M059J (cell line): ENCODE measurements at places on chromosomes 3 and 15.
A peak's percentile ranks its signal among the peaks of the same experiment; 100 is the strongest.

GRCh38 chr3:104909721-104910120 lies 457.0 kb upstream of the ALCAM start:
- peak; percentile 55 for DNase-seq

DNA sequence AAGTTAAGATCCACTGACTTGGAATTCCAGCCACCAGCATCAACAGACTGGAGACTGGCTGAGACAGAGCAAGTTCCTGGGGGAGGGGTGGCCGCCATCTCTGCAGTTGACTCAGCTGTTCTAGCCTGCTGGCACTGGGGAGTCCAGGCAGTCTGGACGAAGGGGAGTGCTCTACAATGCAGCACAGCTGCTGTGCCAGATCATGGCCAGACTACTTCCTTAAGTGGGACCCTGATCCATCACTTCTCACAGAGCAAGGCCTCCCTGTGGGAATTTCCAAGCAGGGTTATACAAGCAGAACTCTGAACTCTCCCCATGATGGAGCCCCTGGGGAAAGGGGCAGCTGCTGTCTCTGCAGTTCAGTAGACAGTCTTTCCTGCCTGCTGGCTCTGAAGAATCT lies 35.2 kb downstream of the PYGO1 start:
- DNase-seq, result peak; percentile 31

DNA sequence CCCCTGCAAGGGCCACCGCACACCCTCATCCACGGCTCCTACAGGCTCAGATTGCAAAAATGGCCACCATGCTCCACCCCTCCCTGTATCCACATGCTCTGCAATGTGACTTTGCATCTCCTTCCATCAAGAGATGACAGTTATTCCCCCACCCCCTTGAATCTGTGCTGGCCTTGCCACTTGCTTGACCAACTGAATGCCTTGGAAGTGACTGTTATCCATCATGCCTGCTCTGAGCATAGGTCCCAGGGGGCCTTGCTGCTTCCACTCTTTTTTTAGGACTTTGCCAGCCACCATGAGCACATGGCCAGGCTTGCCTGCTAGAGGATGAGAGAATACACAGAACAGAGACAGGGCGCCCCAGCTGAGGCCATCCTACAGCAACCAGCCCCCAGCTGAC lies 13.6 kb downstream of the HAPLN3 start:
- DNase-seq, result peak; percentile 18

- DNase-seq, result no peak
These were observed 10.7 kb upstream of the MYO5C start for GRCh38 chr15:52306270-52306669.

- DNase-seq, result no peak
These were observed 666.7 kb upstream of the NAALADL2 start for GRCh38 chr3:174192471-174192870.

DNA sequence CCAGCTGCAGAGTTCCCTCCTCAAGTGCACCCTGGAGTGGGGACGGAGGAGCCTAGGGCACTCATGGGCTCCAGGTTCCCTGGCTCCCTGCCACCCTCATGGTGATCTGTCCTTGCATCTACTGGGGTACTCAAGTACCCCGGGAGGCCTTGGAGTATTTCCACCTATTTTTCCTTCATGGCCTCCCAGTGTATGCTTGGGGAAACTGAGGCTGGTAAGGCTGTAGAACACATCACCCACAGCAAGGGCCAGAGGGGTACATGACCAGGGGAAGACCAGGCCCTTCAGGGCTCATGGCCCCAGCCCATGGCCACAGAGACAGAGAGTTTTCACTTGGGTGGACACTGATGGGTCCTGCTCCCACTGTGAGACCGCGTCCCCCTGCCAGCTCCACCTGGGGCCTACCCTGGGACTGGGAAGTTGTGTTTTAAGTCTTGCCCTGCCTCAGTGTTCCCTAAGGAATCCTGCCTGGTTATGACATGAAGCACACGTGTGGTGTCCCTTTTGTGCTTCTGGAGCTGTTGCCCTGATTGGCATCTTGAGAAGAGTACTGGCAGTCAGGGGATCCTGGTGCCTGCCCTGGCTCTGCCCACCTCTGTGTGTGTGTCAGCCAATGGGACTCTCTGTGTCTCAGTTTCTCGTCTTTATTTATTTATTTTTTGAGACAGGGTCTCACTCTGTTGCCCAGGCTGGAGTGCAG lies 132.8 kb downstream of the TJP1 start:
- no peak for DNase-seq

- no peak for DNase-seq
These were observed 377.4 kb upstream of the RGMA start for GRCh38 chr15:93466380-93466779.

- no peak for DNase-seq
These were observed 93.5 kb downstream of the TGFBR2 start for GRCh38 chr3:30699927-30700326.

- no peak for DNase-seq
These were observed 47.7 kb upstream of the ANKRD28 start for GRCh38 chr3:15845475-15845874.

GRCh38 chr3:42529468-42529867 lies 27.0 kb downstream of the VIPR1 start:
- no peak for DNase-seq

DNA sequence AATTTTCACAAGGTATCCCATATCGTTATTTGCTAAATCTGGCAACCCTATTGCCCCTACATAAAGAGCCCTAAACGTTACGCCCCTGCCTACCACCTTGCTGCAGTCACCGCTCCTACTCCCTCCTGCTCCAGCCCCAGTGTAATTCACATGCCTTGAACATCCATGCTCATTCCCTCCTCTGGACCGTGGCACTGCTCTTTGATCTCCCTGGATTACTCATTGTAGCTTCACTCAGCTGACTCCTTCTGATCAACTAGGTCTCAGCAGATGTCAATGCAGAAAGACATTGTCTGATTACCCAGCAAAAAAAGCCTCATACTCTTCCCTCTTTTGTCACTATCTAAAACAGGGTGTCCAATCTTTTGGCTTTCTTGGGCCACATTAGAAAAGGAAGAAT lies 40.7 kb upstream of the KBTBD8 start:
- no peak for DNase-seq

- DNase-seq, result peak; percentile 90
These were observed 5.7 kb downstream of the ESYT3 start for GRCh38 chr3:138440121-138440521.

GRCh38 chr15:63250312-63250965 lies 27.0 kb upstream of the APH1B start:
- peak; percentile 94 for DNase-seq

DNA sequence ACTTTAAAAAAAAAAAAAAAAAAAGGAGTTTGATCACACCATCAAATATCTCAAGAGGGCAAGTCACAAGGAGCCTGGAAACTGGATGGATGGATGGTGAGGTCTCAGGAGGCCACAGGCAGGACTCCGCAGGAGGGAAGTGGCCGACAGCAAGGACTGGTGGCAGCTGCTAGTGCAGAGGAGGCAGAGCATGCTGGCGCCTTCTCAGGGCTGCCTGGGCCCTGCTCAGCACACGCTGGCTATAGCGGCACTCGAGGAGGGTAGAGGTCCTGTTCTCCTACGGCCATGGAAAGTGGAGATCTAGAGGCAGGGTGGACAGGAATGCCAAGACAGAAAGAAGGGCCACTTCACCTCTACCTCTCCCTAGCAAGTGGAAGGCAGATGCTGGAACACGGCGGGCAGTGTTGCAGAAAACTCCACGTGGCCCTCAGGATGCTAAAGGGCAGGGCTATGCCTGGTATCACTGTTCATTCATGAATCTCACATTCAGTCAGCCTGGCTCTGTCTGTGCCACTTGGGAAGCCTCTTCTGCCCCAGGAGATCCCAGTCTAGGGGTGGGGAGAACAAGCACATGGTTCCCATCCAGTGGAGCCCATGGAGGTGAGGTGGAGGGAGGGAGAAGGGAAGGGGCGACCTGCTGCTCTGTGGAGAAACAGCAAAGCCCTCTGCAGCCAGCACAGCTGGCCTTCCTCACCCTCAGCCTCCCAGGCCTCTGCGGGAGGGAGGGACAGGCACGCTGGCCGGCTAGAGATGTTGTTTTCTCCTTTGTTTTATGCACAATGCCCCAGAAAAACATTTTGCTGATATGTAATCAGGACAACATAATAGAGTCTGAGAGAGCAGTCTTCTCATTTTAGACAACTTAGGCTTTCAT lies 71.0 kb downstream of the OXNAD1 start:
- no peak for DNase-seq

GRCh38 chr3:135911110-135911509 lies 54.4 kb upstream of the PPP2R3A start:
- no peak for DNase-seq

- peak; percentile 83 for DNase-seq
These were observed 2.8 kb upstream of the VGLL3 start for GRCh38 chr3:86993704-86994103.

DNA sequence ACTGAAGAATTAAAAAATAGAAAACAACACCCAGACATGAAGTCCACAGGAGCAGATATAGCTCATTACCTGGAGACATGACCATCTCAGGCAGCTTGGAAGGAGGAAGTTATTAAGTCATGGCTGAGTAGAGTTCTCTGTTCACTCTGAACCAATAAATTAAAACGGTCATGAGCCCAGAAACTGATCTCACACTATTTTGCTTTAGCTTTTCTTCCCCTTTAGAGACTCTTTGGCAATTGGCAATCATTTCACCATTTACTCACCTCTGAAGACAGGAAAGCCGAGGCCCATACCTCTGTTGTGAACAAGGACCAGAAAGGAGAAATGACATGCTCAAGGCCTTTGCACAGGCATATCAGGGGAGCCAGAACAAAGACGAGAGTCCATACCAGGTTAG lies 26.6 kb downstream of the CLDN18 start:
- no peak for DNase-seq

DNA sequence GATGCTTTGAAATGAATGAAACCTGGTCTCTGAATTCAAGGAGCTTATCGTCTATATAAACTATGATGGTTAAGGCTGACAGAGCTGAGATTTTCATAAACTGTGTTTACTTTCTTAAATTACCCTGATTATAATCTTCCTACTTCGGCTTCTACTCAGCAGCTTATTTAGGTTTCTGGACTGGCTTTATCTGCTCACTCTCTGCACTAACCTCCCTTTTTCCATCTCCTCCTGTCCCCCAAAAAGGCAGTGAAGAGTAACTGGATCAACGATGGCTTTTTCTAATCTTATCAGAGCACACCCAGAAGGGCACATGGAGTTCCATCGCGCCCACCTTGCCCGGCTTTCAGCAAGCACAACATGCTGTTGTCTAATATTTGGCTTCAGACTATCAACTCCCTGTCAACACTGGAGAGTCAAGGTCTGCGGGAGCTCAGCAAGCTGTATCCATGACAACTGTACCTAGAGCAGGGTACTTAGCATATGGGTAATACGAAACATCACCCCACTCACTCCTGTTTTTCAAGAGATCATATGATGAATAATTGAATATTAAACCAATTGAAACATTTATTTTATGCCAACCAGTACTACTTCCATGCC lies 417.3 kb downstream of the GABRB3 start:
- DNase-seq, result no peak

DNA sequence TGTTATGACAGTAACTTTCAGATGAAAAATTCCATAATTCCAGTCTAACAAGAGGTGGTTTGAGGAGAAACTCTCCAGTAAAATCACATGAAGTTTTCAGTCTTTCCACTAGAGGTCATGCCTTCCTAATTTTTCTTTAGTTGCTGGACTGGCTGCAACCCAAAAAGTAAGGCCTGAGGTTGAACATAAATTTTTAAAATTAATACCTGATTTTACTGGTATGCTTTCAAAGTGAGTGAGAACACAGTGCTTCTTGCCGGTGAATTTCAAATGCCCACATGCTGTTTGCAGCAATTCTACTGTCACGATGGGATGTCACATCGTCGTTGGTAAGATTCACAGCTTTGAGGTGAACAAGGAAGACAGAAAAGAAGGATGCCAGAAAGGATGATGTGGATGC lies 89.0 kb upstream of the FGF12 start:
- DNase-seq, result peak; percentile 71

- no peak for DNase-seq
These were observed 99.5 kb downstream of the ZNF621 start for GRCh38 chr3:40624189-40624769.

GRCh38 chr3:194572143-194572789 lies 61.0 kb downstream of the TMEM44 start:
- DNase-seq, result peak; percentile 89

DNA sequence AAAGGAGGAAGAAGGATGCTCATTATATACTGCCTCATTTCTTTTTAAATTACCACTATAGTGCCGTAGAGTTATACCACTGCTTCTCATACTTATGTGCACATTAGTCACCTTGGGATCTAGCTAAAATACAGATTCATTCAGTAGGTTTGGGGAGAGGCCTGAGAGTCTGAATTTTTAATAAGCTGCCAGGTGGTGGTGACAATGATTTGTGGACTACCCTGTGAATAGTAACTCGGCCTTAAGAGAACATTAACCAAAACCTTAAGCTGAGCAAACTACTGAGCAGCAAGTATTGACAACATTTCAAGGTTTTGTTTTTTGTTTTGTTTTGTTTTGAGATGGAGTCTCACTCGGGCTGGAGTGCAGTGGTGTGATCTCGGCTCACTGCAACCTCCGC lies 19.8 kb downstream of the UBA5 start:
- no peak for DNase-seq

DNA sequence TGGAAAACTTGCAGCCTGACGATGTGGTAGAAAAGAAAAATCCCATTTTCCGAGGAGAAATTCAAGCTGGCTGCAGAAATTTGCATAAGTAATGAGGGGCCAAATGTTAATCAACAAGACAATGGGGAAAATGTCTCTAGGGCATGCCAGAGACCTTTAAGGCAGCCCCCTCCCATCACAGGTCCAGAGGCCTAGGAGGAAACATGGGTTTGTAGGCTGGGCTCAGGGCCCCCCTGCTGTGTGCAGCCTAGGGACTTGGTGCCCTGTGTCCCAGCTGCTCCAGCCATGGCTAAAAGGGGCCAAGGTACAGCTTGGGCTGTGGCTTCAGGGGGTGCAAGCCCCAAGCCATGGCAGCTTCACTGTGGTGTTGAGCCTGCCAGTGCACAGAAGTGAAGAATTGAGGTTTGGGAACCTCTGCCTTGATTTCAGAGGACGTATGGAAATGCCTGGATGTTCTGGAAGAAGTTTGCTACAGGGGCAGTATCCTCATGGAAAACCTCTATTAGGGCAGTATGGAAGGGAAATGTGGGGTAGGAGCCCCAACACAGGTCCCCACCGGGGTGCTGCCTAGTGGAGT lies 75.9 kb upstream of the CADPS start:
- no peak for DNase-seq

- peak; percentile 90 for DNase-seq
These were observed 356.0 kb downstream of the SHQ1 start for GRCh38 chr3:72492240-72492639.

GRCh38 chr3:119497820-119498185 lies 544 bp upstream of the TIMMDC1 start:
- DNase-seq, result peak; percentile 42

DNA sequence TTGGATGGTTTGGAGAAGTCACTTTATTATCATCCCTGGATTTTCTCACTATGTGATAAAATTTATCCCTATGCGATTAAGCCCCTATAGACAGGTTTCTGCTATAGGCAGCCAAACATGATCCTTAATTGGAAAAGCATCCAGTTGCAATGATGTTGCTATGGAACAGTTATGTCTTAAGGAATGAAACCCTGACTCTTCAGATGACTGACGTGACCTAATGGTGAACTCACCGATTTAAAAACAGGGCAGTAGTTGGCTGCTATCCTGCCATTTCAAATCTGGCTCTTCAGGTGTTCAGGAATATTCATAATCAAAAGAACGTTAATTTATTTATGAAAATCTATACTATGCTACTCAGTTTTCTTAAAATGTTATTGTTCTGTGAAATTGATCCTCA lies 106.8 kb upstream of the ROBO1 start:
- peak; percentile 4 for DNase-seq

GRCh38 chr3:135995766-135996165 lies 30.2 kb downstream of the PPP2R3A start:
- DNase-seq, result no peak
